ENCODE measurements at places on chromosomes 6 and 20.

- DNase-seq: no peak
Observed at GRCh38 chr6:84825461-84825860, 61.1 kb upstream of the TBX18 start.

DNA sequence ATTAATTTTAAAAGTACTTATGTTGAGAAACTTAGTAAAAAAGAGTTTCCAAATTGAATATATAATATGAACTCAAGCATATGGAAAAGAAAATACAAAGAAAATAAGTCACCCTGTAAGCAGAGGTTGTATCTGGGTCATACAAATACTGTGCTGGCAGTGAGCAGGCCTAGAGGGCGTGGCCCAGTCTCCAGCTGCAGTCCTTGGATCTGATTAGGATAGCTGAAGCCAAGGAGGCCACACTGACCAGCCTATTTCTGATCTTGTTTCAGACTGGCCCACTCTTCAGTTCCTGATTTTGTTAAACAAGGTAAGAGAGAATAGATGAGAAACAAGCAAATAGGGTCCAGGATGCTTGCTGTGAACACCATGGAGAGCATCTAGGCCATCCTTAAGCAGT is 228.8 kb downstream of the EPM2A start:
- no peak for DNase-seq

GRCh38 chr6:56663344-56663743 is 20.7 kb upstream of the DST start:
- no peak for DNase-seq

DNA sequence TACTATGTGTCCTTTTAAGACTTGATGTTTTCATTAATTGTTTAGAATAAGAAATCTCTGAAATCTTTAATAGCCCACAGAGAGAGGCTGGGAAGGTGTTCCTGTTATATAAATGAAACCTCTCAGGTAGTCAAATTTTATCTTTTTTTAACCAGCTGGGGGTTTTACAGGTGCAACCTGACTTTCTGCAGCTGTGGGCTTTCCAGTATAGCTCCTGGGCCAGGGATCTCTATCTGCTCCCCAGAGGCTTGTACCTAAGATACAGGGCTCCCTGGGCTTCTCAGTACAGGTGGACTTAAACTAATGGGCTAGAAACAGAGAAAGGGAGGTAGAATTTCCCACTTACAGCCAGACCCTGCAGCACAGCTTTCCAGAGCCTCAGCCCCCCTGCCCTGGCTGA is 49.4 kb downstream of the HLA-C start:
- no peak for DNase-seq

DNA sequence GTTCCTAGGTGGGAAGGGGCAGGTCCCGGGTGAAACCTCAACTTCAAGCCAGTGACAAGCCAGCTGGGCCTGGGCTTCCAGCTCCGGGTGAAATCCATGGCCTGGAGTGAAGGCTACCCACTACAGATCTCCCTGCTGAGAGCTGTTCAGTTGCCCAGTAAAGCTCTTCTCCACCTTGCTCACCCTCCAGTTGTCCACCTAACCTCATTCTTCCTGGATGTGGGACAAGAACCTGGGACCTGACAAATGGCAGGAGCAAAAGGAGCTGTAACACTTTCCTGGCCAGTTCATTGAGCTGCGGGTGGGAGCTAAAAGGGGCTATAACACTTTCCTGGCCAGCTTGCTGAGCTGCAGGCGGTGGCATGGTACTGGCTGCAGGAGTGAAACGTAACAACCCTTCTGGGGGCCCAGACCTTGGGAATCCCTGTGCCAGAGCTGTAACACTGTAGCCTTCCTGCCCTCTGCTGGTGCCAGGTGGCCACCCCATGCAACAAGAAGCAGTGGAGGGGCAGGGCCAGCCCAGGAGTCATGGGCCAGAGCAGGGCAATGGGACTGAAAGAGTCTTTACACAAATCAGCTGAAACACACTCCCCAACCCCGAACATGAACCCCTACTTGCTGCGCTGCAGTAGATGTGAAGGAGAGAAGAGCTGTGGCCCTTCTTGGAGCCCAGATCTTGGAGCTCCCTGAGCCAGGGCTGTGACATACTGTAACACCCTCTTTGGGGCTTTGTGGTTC is 3.6 kb upstream of the HINT3 start:
- no peak for DNase-seq

- DNase-seq: peak; percentile 78
Observed at GRCh38 chr6:119096721-119097565, 18.5 kb upstream of the FAM184A start.

DNA sequence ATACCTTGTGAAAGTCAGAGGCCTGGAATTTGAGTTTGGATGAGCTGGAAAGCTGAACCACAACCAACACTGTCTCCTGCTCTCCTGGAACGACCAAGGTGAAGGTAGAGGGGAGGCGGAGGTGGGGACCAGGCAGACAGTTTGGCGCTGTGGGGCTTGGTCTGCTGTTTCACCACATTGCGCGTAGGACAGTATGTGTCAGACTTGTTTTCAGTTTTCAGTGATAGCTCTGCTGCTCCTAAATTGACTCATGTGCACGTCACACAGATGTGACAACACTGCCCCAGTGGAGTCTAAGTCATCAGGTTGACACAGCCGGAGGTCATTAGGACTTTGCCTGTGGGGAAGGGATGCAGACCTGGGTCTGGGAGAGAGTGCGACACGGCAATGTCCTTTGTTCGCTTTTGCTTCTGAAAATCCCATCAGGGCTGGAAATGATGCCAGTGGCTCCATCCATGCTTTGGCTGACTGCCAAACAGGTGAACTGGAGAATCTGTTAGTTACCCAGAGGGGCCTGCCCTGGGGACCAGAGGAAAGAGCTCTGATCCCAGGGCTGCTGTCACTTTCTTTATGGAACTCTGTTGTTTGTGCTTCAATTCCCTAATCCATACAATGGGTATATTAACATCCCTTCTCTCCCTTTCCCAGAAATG is 255.5 kb downstream of the CDC5L start:
- no peak for DNase-seq

GRCh38 chr20:17570347-17571152 is 675 bp downstream of the DSTN start:
- peak; percentile 42 for DNase-seq

GRCh38 chr6:36580184-36580526 is 14.0 kb upstream of the SRSF3 start:
- DNase-seq: no peak

DNA sequence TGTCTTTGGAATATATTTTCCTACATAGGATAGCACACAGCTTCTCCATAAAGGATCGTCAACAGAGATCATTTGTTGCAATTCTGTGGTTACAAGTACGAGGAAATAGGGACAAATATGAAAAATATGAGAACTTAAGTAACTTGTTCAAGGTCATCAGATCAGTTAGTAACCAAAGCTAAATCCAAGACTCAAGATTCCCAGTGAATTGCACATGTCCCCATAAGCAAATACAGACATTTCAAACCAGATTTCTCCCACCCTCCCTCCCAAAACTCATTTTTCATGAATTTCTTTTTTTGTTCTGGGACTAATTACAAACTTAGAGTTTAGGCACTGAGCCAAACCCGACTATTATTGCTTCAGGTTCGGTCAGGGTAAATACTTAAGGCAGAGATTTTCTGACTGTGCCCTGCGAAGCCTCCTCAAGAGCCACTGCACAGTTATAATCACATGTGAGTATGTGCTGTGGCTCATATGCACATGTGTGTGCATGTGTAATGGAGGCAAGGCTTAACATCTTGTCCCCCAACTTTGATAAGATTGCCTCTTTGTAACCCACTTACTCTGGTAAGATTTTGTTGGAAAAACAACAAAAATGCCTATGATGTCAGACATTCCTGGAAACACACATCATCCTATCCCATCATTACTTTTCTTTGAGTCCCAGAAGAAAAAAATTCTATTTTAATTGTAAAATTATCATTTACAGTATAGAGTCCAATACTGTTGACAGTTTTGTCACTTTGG is 216.2 kb downstream of the CD83 start:
- no peak for DNase-seq

GRCh38 chr6:110534731-110535492 is 58.5 kb upstream of the SLC22A16 start:
- DNase-seq: peak; percentile 90

DNA sequence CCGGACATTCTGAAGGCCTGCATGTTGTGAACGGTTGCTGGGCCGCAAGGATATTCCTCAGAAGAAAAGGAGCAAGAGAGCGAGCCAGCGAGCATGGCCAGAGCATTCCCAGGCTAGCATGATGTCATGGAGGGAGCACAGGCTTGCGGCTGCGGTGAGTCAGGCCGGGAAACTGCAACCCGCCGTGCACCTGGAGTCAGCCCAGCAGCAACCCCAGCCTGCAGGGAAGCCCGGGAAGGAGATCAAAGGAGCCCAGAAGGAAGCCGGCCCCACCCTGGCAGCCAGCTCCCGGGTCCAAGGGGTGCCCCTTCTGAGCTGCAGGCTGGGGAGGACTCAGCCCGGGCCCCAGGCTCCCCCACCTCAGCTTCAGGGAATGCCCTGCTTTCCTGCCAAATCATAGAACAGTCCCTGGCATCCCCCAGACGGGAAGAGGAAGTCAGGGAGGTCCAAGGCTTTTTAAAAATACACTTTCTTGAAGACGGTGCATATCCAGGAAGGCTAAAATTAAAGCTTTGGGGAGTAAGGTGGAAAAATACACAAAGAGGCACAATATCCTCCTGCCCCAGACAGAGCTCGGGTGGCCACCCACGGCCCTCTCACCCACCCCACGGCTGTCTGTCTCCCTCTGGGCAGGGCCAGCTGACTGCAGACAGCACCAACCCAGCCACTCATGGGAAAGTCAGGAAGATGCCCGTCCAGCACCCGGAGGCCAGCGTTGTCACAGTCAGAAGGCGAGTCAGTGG is 53.7 kb downstream of the BMP7 start:
- DNase-seq: no peak

DNA sequence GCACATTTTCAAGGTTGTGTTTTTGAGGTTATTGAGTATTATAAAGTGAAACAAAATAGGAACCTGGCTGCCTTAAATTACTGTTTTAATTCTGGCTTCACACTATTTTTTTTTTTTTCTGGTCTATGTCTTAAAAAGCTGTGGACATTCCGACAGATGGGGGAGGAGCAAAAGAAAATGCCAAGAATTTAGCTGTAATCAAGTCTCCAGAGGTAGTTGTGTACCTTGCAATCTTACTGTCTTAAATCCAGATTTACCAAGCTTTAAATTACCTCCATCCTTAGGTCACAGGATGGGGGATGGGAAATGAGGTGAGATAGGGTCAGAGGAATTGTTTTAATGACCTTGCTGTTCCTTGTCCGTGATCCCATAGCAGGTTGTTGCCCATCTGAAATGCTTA is 182.8 kb downstream of the UTRN start:
- DNase-seq: no peak

- DNase-seq: no peak
Observed at GRCh38 chr6:97563529-97563928, 280.5 kb upstream of the MMS22L start.

GRCh38 chr6:139753198-139753861 is 378.9 kb upstream of the CITED2 start:
- DNase-seq: no peak

DNA sequence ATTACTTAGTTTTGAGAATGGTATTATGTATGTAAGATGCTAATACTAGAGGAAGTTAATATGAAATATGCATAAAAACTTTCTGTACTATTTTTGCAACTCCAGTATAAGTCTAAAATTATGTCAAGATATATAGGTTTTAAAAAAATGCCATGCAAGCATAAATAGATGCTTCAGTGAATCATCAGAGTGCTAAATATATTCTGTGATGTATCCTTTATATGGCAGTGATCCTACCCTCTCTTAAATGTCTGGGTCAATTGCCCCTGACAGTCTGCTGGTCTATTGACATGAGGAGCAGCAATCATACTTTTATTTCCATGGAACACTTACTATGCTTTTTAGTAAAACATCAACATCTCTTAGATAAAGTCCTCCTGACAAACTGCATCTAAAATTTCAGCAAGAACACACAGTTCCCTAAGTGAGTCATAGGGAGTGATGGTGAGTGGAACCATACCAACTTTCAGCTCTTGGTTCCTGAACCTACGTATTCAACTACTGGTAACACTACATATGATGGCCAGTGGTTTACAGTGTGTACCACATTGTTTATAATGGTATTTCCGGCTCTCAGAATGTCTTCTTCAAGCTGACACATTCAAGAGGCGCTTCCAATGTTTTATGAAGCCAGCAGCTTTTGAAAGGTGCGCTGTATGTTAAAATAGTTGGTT is 928.7 kb upstream of the GJE1 start:
- DNase-seq: no peak

GRCh38 chr6:44976677-44977641 is 351.2 kb upstream of the RUNX2 start:
- DNase-seq: no peak

- DNase-seq: no peak
Observed at GRCh38 chr6:156954816-156955215, 177.6 kb downstream of the ARID1B start.

DNA sequence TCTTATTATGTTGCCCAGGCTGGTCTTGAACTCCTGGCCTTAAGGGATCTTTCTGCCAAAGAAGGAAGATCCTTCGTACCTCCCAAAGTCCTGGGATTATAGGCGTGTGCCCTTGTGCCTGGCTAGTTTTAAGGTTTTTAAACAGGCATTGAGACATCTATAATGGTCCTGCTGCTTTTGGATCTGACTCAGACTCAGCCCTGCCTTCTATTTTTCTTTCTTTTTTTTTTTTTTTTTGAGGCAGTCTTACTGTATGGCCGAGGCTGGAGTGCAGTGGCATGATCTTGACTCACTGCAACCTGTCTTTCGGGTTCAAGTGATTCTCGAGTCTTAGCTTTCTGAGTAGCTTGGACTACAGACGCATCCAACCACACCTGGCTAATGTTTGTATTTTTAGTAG is 73.7 kb downstream of the PHF20 start:
- no peak for DNase-seq

DNA sequence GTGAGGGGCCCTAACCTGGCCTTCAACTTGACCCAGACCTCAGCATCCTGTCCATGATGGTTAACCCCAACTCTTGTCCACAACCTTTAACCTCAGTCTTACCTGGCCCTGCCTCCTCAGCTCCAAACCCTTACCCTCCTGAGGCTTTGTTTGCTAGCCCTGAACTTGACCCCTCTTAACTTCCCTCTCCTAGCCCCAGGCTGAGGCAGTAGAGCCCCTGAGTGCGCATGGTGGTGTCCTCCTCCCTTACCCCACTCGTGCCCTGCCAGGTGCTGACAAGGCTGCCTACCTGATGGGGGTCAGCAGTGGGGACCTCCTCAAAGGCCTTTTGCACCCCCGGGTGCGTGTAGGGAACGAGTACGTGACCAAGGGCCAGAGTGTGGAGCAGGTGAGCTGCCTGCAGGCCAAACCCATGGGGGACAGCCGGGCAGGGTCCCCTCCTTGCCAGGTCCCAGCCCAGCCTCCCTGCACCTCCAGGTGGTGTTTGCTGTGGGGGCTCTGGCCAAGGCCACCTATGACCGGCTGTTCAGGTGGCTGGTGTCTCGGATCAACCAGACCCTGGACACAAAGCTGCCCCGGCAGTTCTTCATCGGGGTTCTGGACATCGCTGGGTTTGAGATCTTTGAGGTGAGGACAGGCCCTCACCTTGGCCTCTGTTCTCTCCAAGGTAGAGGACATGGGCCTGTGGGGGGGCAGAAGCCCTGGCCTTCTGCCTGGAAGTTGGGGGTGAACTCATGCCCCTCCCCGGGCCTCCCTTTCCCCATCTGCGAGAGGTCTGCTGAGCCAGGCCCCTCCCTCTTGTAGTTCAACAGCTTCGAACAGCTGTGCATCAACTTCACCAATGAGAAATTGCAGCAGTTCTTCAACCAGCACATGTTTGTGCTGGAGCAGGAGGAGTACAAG is 31.9 kb downstream of the MYH7B start:
- DNase-seq: no peak

GRCh38 chr6:75466636-75467035 is 27.0 kb downstream of the FILIP1 start:
- DNase-seq: no peak
